ENCODE measurements at places on chromosomes 5 and 9.

DNA sequence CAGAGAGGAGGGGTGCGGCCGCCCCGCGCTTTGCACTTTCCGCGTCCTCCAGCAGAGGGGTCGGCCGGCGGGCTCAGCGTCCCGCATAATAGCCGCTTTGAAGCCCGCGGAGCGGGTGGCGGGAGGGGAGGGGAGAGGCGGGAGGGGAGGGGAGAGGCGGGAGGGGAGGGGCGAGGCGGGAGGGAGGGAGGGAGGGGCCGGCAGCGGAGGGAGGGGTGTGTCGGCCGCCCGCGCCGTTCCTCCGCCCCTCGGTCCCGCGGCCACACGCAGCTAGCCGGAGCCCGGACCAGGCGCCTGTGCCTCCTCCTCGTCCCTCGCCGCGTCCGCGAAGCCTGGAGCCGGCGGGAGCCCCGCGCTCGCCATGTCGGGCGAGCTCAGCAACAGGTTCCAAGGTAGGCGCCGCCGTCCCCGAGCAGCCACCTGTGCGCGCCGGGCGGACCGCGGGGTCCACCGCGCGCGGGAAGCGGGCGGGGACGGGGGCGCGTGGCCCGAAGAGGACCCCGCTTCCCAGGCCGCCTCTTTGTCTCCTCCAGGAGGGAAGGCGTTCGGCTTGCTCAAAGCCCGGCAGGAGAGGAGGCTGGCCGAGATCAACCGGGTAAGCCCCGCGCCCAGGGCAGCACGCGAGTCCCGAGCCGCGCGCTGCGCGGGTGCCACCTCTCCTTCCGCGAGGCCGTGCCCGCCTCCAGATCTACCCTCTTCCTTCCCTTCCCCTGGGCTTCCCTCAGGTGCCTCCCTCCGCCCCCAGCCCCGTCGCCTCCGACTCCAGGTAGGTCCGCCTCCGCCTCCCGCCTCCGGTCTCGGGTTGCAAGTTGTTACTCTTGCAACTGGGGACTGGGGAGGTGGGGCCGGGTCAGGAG, at the start of gene AIF1L:
Gene AIF1L (plus strand): TSS at position 263 of the 857 bp plus-strand sequence. CDS start 99 bp downstream, at position 362.
- DNase-seq: peak; percentile 82

GRCh38 chr5:59173578-59173977, 590.7 kb downstream of the RAB3C start:
- DNase-seq: no peak

- DNase-seq: no peak
These were observed 39.6 kb downstream of the C5orf15 start for GRCh38 chr5:133928587-133929393.

DNA sequence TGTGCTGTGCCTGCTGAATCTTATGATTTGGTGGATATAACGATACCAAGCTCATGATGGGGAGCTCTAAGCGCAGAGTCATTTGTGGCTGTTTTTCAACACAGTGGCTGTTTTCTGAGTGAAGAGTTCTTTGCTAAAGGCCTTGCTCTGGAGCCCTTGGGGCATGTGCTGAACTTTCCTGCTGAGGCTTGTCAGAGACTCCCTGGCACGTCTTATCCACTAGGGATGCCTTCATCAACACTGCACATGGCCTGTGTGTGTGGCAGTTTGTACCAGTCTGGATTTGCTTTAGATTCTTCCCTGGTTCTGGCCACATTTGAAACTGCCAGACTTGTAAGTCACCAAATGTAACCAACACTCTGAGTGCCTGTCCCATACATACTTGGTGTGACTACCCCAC, 188.2 kb downstream of the DMRT2 start:
- no peak for DNase-seq

DNA sequence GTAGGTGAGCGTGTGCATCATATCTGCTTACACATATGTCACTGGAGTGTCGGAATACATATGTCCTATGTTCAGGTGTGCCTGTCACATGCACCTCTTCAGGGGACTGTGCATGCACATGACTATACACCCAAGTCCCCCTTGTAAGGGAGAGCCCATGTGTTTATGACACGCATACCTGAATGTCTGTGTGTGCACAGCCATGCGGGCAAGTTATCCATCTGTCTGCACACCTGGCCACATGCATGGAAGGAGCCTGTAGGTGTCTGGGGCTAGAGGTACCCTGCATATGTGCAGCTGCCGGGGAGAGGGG, 622 bp upstream of the RGS14 start:
- no peak for DNase-seq
